ENCODE measurements at places on chromosomes 7 and 10. TPM values are rescaled to one million over a fixed set of nuclear protein-coding genes. Genes with fewer than 3 reads are reported as not detected.
A peak's percentile ranks its signal among the peaks of the same experiment; 100 is the strongest.

GRCh38 chr10:72105710-72106109 is 17.4 kb upstream of the SPOCK2 start:
- DNase-seq: no peak

Gene SCRN1
- 4.2 TPM for total RNA-seq

DNA sequence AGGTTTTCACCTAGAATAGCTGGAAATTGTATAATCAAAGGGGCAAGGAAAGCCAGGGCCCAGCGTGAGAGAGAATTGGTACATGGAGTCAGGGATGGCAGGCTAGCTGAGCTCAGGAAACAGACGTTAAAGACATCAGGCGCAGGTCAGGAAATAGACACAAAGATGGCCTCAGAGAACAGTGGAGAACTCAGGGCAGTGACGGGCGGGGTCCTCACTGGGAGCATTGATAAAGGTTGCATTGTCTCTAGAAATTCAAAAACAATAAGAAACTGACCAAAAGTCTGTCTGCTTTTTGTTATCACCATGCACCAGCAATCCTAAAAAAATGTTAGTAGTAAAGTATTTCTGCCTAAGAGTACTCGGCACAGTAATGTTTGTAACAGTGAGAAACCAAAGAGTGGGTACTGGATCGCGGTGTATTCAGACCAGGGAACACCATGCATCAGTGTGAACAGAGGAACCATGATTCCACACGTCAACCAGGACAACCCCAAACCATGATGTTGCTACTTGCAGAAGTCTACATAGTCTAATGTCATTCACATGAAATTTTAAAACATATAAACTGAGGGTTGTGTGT is 81.9 kb upstream of the AUTS2 start:
- DNase-seq: no peak

DNA sequence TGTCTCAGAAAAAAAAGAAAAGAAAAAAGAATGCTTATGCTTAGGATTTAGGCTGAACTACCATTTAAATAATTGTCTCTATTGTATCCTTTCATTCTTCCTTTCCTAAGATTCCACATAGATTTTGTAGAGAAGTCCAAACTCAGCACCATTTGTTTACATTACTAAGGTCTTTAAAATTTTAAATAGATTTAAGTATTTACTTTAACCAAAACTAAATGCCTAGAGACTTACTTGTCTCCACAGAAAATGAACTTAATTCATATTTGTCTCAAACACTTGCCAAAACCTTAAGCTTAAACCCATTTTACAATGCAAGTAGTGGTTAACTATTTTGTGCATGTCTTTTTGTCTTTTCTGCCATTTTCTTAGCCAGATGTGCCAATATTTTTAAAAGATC is 54.1 kb upstream of the ABI1 start:
- no peak for DNase-seq

Gene C7orf57
- total RNA-seq: 0.16 TPM

GRCh38 chr10:89086801-89087521 is 96.4 kb downstream of the FAS start:
- DNase-seq: peak; percentile 5

DNA sequence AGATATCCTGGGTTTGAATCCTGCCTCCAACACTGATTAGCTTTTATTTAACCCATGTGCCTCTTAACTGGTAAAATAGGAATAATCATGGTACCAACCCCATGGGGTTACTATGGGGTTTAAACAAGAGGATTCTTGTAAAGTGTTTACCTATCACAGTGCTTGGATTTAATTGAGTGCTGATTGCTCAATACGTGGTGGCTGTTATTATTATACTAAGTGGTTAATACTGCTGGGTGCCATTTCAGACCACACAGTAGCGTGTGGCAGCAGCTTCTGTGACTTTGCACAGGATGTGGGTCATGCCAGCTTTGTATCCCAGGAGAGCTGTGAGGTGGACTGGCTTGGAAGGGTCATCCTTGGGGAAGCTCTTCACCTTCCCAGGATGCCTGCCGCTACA is 177.2 kb downstream of the SEC23IP start:
- no peak for DNase-seq

GRCh38 chr7:24301703-24302102 is 17.7 kb downstream of the NPY start:
- DNase-seq: no peak

Gene ATOH7
- total RNA-seq: not detected

Gene INSYN2A
- not detected for total RNA-seq

Gene MBLAC1
- 3.0 TPM for total RNA-seq

Gene A1CF
- 0.08 TPM for total RNA-seq

Gene TDRD1
- 0.48 TPM for total RNA-seq

Gene PGAM2
- total RNA-seq: not detected

GRCh38 chr10:88271761-88272543 is 311.2 kb downstream of the RNLS start:
- no peak for DNase-seq

Gene SLC18A2
- 0.18 TPM for total RNA-seq

GRCh38 chr7:117134889-117135552 is 181.7 kb downstream of the ST7 start:
- no peak for DNase-seq

DNA sequence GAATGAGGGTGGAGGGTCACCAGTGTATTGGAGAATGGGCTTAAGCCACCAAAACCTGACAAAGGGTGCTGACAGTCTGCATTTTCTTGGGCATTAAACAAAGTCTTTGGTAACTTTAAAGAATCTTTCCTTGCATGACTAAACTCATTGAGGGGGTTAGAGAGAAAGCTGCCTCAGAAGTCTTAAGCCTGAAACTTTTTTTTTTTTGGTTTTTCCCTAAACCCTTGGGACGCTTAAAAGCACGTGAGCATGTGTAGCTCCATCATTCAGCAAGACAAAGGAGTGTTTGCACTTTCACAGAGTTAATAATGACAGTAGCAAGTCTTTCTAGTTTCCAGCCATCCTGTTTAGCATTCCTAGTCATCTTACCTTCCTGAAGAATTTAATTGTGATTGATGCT is 110.7 kb downstream of the LRMDA start:
- DNase-seq: no peak

- no peak for DNase-seq
Measured at GRCh38 chr7:31549611-31550010, 35.7 kb downstream of the ITPRID1 start.

Gene RNLS
- total RNA-seq: 3.4 TPM

Gene DRGX
- total RNA-seq: not detected

Gene CPN1
- not detected for total RNA-seq

Gene PNLIPRP1
- 0.57 TPM for total RNA-seq

GRCh38 chr10:3464760-3465405 is 292.3 kb upstream of the PITRM1 start:
- DNase-seq: no peak

Gene TAF3
- 22.0 TPM for total RNA-seq

Gene C10orf62
- total RNA-seq: not detected

- no peak for DNase-seq
Measured at GRCh38 chr10:89304925-89305324, 3.1 kb downstream of the IFIT2 start.

DNA sequence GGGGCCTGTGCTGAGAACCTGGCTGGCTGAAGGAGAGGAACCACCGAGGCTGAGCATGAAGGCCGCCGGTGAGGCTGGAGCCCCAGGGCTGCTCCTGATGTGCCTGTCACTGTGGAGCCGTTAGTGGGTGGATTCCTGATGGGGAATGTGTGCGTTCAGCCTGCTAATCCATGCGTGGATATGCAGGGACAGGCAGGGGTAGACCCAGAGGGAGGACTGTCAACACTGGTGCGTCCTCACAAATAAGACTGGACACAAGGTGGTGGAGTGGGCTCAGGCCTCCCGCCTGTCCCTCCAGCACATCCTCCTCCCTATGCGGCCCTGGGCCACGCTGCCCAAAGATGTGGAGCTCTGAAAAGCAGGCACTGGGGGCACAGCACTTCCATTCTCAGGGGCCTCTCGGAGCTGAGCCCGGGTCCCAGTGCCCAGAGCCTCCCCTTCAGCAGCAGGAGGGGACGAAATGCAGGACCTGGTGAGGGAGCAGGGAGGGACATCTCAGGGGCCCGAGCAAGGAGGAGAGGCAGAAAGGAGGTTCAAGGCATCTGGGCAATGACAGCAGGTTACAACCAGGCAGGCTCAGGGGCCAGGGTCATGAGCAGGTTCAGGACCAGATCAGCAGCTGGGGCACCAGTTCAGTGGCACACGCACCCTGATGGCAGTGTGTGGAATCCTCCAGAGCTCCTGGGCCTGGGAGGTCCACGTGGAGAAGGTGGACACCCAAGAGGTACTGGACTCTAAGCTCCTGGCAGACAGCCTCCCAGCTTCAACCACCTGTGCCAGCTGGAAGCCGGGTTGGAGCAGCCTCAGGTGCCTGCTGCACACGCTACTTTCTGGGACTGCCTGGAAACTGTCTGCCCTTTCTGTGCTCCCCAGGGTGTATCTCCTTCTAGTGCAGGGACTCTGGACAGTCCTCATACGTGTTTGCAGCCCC is 33.5 kb upstream of the ANTXRL start:
- no peak for DNase-seq

GRCh38 chr7:12884856-12885440 is 197.5 kb downstream of the ARL4A start:
- no peak for DNase-seq
